K562 (cell line): ENCODE measurements at places on chromosomes 7 and 10.
A peak's percentile ranks its signal among the peaks of the same experiment; 100 is the strongest.

DNA sequence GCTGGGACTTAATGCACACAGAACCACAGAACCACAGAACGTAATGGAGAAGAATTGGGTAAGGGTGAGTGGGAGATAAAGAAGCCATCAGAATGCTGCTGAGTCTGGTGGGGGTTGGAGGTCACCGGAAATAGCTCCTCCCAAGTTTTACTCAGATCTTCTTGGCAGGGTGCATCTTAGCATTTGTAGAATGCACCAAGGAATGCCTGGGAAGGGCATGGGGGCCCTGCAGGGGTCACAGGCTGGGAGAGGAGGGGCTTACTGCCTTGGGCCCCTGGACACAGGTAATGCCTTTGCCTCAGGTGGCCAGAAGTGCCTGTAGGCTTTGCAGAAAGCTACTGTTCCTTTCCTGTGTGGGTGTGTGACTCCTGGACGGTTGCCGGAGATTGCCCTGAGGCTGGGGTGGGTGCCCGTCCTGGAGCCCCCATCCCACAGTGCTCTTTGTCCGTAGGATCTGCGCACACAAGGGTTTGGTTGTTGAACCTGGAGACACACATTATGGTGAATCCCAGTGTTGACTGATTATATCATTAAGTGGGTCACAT is 55.1 kb downstream of the MGMT start:
- H3K36me3 ChIP-seq: no peaks in the 10 kb centered on the region
- no peak for DNase-seq
- peaks cover 23% of the 10 kb centered on the region for H3K27me3 ChIP-seq
- no peak overlapping the region for H3K27ac ChIP-seq
- H3K4me3 ChIP-seq: no peak overlapping the region

DNA sequence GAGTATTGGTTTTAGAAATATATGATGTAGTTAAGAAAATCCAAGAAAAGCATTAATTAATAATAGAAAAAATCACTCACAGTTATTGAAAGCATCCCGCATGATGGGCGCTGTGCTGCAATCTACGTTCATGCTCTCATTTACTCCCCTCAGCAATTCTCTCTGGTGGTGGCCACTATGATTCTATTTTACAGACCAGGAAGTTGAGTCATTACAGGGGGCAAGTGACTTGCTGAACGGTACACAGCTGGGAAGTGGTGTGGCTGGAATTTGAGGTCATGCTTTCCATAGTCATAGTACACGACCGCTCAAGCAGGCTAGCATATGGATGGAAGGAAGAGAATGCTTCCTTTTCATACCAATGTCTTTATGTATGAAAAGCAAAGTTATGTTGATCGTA is 117.4 kb downstream of the TES start:
- H3K27ac ChIP-seq: no peak overlapping the region
- no peaks in the 10 kb centered on the region for H3K36me3 ChIP-seq
- no peaks in the 10 kb centered on the region for H3K4me1 ChIP-seq
- DNase-seq: no peak

DNA sequence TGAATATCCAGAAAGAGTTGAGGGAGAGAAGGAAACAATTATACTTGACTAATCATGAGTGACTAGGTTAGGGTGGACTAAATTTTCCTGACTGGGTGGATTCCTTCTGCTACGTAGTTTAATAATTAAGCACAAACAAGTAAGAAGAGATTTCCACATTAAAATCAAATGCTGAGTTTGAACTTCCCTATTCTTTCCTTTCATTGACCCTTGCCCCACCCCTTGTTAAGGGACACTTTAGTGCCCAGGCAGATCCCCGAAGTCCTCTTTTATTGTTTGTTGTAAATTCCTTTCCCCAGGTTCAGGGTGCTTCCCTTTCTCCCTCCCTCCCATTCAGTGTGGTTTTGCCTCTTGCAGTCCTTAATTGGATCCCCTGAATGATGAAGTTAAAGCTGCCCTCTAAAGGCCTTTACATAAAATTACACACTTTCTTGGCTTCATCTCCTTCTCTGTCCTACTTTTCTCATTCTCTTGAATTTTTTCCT is 8.8 kb upstream of the SPAM1 start:
- H3K27ac ChIP-seq: no peak overlapping the region
- DNase-seq: peak; percentile 18
- H3K4me1 ChIP-seq: no peaks in the 10 kb centered on the region
- H3K36me3 ChIP-seq: no peaks in the 10 kb centered on the region
- H3K4me3 ChIP-seq: no peak overlapping the region

DNA sequence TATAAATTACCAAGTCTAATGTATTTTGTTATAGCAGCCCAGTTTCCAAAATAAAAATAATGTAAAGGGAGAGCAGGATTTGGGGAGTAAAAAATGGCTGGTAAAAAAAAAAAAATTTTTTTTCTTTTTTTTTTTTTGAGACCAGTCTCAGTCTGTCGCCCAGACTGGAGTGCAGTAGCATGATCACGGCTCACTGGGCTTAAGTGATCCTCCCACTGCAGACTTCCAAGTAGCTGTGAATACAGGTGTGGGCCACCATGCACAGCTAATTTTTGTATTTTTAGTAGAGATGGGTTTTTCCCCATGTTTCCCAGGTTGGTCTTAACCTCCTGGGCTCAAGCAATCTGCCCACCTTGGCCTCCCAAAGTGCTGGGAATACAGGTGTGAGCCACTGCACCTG is 4.8 kb upstream of the LSM8 start:
- no peaks in the 10 kb centered on the region; the same call in 1 of the 2 replicates for H3K27me3 ChIP-seq
- no peak overlapping the region for H3K4me3 ChIP-seq
- DNase-seq: no peak
- no peaks in the 10 kb centered on the region for H3K36me3 ChIP-seq
- H3K4me1 ChIP-seq: no peaks in the 10 kb centered on the region; the same call in 1 of the 3 replicates

- peaks cover 8% of the 10 kb centered on the region; the same call in 1 of the 3 replicates for H3K36me3 ChIP-seq
- H3K4me1 ChIP-seq: no peaks in the 10 kb centered on the region; the same call in 2 of the 3 replicates
- no peaks in the 10 kb centered on the region for H3K27me3 ChIP-seq
- no peak for DNase-seq
These were observed 6.9 kb downstream of the NRBF2 start for GRCh38 chr10:63140077-63140476.

DNA sequence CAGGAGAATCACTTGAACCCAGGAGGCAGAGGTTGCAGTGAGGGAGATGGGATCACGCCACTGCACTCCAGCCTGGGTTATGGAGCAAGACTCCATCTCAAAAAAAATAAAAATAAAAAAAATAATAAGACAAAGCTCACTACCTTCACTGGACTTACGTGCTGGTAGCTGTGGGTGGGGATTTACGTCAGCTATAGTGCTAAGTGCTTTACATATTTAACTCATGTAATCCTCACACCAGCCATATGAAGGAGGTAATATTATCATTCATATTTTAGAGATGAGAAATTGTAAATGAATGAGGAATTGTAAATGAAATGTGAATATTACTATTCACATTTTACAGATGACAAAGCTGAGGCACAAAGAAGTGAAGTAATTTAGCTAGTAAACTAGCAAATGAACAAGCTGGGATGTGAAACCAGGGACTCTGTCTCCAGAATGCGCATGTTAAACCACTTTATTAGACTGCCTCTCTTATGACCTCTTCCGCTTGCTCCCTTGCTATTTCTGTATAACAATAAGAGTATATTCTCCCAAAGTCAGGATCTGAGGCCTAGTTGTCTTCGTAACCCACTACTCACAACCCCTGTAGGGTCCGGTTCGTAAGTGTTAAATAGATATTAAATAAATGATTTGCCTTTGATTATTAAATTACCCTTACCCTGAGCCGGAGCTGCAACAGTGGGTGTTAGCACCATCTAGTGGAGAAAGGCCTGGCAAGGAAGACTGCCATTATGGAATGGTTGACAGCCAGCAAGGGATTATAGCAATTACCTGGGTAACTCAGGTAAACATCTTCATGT is 70.2 kb downstream of the HTR7 start:
- no peaks in the 10 kb centered on the region for H3K4me1 ChIP-seq
- no peak overlapping the region for H3K27ac ChIP-seq
- H3K4me3 ChIP-seq: no peak overlapping the region
- peak; percentile 18 for DNase-seq
